ENCODE measurements at places on chromosomes 1 and 21. TPM values are rescaled to one million over a fixed set of nuclear protein-coding genes. Genes with fewer than 3 reads are reported as not detected.

The LCE7A gene
- not detected for total RNA-seq

The CYP4B1 gene
- 3.1 TPM for total RNA-seq

The CELA2A gene
- total RNA-seq, result not detected

The ACTL8 gene
- total RNA-seq, result 0.55 TPM

The BEST4 gene
- total RNA-seq, result 1.3 TPM

GRCh38 chr1:110003747-110004428 lies 19.3 kb downstream of the AHCYL1 start:
- peak; percentile 82 for DNase-seq

GRCh38 chr1:68093737-68094136 lies 43.3 kb upstream of the DIRAS3 start:
- DNase-seq, result no peak

GRCh38 chr1:109254621-109255096 lies 5.3 kb downstream of the CELSR2 start:
- DNase-seq, result no peak

- peak; percentile 56 for DNase-seq
These were observed 38.6 kb upstream of the COX20 start for GRCh38 chr1:244796719-244797406.

DNA sequence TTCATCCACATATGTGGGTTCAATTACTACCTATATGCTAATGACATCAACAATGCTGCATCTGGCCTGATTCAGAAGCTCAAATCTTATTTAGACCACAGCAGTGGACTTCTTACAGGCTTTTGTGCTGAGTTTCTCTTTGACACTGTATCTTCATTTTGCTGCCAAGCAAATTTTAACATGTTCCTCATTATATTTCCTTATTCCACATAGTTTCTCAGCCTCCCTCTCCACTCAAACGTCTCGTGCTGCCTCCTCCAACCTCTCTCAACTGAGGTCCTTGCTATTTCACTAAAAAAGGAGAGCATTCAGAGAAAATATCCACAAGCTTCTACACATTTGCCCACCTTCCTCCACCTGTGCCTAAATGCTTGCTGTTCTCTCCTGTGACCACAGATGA lies 6.5 kb downstream of the TDRKH start:
- DNase-seq, result no peak

GRCh38 chr1:153934746-153935145 lies 11.8 kb downstream of the DENND4B start:
- no peak for DNase-seq

- no peak for DNase-seq
These were observed 8.3 kb upstream of the AIM2 start for GRCh38 chr1:159084867-159085266.

Measured in PC-9 (cell line).